ENCODE measurements at places on chromosomes 12 and 14.

DNA sequence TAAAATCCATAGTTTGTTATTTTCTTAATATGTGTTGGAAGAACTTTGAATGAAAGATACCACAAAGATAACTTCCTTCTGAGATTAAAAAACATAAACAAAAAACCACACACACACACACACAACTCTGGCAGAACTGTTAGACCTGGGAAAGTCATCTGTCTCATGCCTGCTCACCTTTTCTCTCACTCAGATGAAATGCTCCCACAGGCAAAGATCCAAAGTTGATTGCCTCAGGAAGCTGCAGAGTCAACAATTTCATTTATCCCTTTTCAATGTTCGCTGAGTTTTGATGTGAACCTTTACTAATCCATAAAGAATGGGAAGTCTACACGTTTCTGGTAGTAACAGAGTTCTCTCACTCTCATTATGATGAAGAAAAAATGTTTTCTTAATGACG, 112.0 kb downstream of the DENND5B start:
- no peak for DNase-seq

GRCh38 chr12:50221228-50222008, 54.2 kb upstream of the CERS5 start:
- DNase-seq, result peak; percentile 86

- DNase-seq, result no peak
These were observed 208.3 kb downstream of the EMP1 start for GRCh38 chr12:13404631-13405473.

DNA sequence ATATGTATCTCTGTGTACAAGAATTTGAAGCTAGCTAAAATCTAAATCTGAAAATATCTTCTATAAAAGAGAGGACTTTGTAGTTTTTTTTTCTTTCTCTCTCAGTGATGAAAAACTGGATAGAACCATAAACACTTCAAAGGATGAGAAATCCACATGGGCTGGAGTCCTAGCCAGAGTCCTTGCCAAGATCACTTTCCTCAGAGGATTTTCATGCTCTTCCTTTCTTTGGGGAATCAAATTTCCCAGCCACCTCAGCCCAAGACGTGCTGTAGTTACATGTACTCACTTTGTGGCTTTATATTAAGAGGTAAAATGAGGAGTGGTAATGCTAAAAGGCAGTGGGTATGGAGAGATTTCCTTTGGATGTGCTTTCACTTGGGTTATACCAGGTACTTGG, 110.3 kb downstream of the SLC38A1 start:
- DNase-seq, result no peak

GRCh38 chr14:78164226-78164853, 5.8 kb upstream of the NRXN3 start:
- no peak for DNase-seq

DNA sequence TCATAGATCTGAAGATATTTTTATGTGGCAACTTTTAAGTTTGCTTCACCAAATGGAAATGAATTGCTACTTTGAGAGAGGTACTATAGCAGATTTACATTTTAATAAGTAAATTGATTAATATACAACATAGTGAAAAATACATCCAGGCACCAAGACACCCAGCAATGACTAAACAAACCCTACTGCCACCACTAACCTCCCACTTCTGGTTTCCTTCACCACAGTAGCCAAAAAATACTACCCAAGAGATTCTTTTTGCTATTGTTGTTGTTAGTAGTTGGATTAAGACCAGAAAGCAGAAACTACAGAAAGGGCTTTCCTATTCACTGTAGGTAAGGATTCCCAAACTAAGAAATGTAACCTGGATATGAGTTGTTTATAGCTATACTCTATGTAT, 54.1 kb downstream of the COCH start:
- DNase-seq, result no peak

DNA sequence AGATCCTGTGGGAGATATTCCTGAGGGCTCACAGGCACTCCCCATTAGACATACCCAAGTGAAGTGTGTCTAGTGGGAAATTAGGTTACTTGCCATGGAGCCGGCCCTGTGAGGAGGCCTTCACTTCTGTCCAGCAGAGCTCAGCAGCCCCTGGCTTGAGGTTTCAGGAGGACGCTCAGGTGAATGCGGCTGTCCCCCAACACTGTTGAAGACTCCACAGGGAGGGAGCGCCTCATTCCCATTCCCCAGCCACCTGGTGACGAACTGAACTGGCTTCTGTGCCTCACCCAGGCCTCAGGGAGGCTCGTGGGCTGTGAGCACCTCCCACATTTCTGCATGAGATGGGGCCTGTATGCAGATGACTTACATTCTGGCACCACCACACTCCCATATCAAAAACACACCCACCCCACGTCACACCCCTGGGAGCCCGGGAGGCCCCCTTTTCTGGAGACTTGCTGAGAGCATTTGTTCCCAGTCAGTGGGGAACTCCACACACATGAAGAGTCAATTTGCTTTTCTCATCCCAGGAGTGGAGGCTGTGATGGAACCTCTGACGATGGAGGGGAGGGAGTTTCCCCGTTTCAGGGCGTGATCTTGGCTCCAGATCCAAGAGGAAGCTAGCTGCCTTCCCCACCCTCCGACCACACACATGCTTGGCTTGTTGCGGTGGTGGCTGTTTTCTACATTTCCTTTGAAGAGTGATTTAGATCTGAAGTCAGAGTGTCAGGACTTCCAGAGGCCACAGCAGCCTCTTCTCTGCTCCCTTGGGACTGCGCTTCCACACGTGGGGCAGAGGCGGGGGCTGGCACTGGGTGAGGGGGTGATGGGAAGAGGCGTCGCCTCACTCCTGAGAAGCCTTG, 120.7 kb downstream of the ADGRD1 start:
- DNase-seq, result no peak

DNA sequence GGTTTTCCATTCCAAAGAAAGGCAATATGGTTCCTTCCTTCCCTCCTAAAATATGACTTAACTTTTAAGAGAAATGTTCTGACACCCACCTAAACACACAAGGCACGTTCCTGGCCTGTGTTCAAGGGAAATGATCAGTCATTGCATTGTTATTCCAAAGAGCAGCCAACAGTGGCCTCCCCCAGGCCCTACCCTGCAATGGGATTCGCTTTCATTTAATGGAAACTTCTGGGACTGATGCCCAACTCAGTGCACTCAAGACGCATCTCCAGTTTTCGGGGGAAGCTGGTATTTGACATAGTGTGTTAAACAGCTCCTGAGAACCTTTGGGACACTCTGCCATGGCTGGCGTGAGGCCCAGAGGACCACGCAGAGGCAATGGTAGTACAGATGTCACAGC, 65.9 kb downstream of the DDX51 start:
- peak; percentile 76 for DNase-seq

DNA sequence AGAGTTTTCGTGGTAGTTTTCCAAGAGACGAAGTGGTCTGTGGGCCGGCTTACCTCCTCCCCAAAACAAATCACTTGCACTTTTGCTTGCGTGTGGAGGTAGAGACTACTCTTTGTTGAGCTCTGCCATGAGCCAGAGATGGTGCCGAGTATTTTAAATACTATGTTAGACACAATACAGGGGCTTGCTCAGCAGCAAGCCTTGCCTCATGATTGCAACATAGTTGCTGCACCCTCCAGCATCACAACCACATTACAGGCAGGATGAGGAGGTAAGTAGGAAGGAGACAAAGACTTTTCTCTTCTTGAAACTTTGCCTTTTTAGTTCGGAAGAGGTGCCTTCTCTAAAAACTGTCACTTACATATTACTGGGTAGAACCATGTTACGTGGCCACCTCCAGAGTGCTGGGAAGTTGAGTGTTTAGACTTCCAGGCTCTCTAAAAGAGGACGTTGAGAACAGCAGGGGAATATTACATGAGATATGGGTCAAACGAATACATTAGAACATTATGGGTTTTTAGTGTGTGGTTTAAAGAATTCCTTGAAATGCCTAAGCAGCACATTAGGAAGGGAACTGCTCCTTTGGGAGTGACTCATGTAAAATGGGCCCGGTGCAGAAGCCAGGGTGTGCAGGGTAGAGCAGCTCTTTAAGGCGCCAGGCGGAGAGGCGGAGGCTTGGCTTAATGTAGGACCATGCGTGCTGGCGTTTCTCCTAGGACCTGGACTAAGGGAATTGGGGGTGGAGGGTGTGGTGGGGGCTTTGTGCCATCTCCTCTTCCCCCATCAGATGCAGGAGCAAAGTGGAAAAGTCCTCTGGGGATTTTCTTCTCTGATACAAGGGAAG, 110.6 kb upstream of the PRMT8 start:
- DNase-seq, result no peak

GRCh38 chr14:32576088-32576795, 247.1 kb downstream of the AKAP6 start:
- no peak for DNase-seq

- DNase-seq, result no peak
These were observed 131.4 kb downstream of the BBS10 start for GRCh38 chr12:76216585-76217472.

DNA sequence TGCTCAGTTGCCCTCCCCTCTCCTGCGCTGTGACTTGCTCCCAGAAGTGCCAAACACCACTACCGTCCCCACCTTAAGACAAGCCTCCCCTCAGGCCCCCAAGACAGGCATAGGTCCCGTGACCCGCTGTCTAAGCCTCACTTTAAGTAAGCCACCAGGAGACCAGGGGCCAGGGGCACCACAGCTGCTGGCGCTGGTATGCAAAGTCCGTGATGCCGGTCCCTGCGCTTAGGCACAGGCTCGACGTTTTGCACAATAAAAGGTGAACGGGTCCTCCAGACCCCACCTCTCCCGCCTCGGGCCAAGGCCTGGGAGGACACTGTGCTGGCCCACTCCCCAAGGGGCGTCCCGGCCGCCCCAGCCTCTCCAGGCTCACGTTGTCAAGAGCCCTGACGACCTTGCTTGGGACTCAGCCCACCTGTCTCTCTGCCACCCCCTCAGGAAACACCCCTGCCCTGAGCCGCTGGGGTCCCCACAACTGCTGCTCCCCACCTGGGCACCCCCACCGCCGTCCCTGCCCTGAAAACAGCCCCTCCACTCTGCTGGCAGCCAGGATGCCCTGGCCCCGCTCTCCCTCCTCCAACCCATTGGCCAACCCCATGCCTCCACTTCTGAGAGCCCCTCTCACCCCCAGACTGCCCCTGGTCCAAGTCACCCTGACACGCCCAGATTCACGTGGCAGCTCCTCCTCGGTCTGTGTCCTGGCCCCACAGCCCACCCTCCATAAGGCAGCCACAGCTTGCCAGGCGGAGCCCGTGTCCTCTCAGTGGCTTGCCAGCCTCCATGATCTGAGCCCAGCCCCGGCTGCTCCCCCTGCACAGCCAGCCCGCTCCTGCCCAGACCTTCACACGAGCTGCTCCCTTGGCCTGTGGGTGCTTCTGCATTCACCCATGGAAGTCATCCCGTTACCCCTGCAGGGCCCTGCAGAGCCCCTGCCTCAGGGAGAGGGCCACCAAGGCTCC, 11.9 kb downstream of the JAG2 start:
- DNase-seq, result no peak

Data from AG04450 (cell line).